ENCODE measurements at places on chromosomes 2 and 18.
A peak's percentile ranks its signal among the peaks of the same experiment; 100 is the strongest.

- no peak for DNase-seq
Measured at GRCh38 chr2:25207078-25207545, 38.7 kb upstream of the POMC start.

GRCh38 chr2:22952656-22953225, 432.2 kb upstream of the KLHL29 start:
- no peak for DNase-seq

GRCh38 chr2:136135921-136136906, 18.3 kb upstream of the CXCR4 start:
- DNase-seq = no peak

GRCh38 chr18:63820694-63821093, 45.5 kb downstream of the SERPINB7 start:
- no peak for DNase-seq

DNA sequence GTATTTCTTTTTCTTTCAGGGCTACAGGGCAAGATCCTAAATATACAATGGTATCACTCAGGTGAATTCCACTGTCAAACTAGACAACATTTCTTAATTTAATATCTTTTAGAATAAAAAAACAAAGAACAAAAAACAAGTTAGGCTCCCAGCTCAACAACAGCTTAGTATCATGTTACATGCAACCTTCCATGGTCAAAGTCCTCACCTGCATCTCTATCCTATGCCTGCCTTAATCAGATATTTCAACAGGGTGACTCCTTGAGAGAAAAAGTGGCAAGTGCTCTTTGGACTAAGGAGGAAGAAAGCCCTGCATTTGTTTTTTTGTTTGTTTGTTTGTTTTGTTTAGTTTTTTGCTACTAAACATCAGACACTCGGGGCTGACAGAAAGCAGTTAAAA, 50.2 kb downstream of the WDFY1 start:
- no peak for DNase-seq

DNA sequence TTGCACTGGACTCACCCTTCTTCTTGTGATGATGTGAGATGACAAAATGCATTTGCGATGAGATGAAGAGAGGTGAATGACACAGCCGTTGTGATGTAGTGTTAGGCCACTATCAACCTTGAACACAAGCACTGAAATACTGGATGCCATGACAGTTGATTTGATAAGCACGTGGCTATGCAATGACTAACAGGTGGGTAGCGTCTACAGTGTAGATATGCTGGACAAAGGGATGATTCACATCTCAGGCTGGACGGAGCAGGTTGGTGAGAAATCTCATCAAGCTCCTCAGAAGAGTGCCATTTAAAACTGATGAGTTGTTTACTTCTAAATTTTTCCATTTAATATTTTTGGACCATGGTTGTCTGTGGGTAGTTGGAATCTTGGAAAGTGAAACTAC, 375.8 kb upstream of the LYPD1 start:
- DNase-seq = no peak

DNA sequence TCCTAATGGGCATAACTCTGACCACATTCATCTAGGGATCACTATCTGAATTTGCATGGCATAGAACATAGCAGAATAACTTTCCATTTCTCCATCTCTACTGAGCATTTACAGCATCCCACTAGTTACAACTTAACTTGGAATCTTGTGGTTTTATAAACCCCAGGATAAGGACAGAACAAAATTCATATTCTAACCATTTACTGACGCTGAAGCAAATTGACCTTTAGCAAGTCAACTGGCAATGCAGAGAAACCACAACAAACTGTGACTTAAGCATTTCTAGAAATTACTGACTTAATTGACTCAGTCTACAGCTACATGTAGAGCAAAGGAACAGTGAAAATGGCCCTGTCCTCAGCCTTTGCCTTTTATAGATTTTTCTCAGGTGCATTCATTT, 61.2 kb downstream of the DCC start:
- DNase-seq = no peak

DNA sequence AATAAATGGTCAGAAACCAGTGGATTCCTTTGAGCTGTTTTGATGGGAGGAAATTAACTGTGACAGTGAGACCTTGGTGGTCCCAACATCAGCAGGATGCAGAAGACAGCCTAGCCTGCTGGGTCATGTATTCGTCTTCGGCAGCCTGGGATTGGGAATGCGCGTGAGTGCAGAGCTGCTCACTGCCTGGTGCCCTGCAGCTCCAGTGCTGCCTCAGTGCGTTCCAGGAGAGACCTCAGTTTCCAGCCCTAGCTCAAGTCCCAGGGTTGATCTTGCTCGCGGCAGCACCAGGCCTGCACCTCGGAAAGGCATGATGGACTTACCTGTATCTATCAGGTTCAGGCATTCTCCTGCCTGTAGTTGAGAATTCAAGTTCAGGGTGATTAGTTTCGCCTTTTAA, 203.9 kb downstream of the SH3RF3 start:
- no peak for DNase-seq

- no peak for DNase-seq
Measured at GRCh38 chr2:34311816-34312215, 712.7 kb upstream of the FAM98A start.

- no peak for DNase-seq
Measured at GRCh38 chr18:46237891-46238290, 133.7 kb downstream of the HAUS1 start.

DNA sequence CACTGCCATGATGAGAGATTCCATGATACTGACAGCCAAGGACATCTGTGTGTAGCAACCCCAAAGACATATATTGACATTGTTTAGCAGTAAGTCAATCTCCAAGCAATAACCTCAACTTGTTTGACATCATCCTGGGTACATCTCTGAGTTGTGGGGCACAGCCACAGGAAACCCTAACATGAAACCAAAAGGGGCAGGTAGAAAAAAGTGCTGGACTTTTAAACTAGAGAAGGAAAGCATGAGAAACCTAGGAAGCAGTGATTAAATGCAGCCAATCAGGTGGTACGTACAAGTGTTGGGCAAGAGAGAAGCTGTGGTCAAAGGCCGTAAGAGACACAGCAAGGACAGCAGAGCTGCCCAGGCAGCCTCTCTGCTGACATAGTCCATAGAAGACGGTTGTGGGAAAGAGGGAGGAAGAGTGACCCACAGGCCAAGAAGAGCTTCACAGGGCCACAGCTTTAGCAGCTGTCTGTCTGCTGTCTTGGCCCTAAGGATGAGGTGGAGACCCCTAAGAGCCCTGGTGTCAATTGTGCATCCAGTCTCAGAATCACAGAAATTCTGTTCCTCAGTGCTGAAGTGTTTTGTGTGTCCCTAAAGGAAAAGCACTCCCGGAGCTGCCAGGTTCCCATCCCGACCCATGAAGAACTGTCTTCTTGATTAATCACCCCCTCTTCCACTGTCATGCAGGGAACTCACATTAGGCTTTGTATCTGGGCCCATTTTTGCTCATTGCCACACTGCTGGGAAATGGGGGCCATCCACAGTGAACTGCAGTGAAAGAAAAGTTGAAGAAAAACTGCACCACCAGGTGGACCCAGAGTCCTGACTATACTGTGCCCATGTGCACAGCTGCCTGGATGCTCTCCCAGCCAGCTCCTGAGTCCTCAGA, 25.4 kb upstream of the CHN1 start:
- DNase-seq = peak; percentile 50
